ENCODE measurements at places on chromosomes 7 and 10. TPM values are rescaled to one million over a fixed set of nuclear protein-coding genes. Genes with fewer than 3 reads are reported as not detected.

SLC29A4 gene
- 4.2 TPM for total RNA-seq

CLEC2L gene
- total RNA-seq: not detected

SPDYE11 gene
- total RNA-seq: not detected

PSTK gene
- total RNA-seq: 3.5 TPM

XRCC2 gene
- total RNA-seq: 3.1 TPM

SFTPA1 gene
- not detected for total RNA-seq

Measured in bronchus fibroblast of lung (primary cell).